ENCODE measurements at places on chromosomes 3 and 15.

DNA sequence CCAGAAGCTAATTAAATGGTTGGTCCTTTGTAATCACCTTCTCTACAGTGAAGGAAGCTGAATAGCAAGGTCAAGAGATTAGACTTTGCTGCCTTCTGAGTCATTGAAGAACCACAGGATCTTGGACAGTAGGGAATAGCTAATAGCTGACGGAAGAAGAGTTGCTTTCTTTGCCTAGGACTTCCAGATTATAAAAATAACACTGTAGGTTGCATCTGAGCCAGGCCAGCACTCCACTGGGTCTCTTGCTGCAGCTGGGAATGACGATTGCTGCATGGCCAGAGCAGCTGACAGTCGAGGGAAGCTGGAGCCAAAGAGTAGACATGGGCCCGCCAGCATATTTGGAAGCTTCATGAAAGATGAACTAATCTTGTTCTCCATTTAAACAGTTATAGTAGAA, 81.5 kb upstream of the KCNMB2 start:
- no peak for DNase-seq

DNA sequence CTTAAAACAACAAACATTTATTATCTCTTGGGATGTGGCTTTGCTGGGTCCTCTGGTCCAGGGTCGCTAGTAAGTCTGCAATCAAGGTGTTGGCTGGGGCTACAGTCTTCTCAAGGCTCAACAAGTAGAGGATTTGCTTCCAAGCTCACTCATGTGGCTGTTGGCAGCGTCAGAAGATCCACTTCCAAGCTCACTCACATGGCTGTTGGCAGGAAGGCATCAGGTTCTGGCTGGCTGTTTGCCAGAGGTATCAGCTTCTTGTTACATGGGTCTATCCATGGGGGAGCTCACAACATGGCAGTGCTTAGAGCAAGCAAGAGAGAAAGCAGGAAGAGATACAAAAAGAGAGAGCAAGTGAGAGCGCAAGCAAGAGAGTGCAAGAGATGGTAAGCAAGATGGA, 15.0 kb upstream of the BNC1 start:
- no peak for DNase-seq

GRCh38 chr3:58009026-58009748, 965 bp downstream of the FLNB start:
- peak; percentile 32 for DNase-seq

- no peak for DNase-seq
These were observed 1176.0 kb upstream of the ALCAM start for GRCh38 chr3:104190681-104191080.

DNA sequence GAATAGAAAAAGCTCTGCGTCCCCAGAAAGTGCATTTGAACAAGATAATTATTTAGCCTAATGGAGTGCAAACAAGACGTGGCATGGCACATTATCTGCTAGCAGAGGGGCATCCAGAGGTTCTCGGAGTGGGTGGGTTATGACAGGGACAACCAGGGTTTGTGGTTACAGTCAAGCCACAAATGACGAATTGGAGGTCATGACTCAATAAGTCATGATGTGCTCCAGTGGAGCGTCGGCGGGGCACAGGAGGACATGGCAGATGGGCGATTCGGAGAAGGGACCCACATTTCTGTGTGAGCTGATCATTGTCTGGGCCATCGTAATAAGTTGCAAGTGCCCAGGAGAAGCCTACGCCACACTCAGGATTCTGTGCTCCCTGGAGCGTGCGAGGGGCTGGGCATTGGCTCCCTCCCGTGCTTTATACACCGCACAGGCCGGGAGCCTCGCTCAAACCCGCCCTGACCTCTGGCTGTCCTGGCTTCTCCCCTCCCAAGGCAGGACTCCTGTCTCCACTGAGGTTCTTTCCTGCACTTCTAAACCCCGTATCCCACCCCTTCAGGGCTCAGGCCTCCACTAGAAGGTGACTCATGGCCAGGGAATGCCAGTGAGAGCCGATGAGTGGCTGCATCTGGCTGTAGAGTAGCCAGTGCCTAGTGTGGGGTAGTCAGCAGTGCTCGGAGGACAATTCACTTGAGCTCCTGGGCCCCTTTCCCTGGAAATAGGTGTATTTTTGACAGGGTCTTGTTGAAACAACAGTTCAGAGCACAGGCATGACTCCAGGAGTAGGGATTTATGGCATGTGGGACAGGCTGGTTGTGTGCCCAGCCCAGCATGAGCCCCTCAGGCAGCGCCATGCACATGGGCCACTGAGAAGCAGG, 67.4 kb downstream of the GRIP2 start:
- DNase-seq: no peak

GRCh38 chr3:12287727-12288181, 1.1 kb upstream of the PPARG start:
- DNase-seq: no peak

- no peak for DNase-seq
These were observed 8.2 kb downstream of the IGDCC3 start for GRCh38 chr15:65369651-65370050.

DNA sequence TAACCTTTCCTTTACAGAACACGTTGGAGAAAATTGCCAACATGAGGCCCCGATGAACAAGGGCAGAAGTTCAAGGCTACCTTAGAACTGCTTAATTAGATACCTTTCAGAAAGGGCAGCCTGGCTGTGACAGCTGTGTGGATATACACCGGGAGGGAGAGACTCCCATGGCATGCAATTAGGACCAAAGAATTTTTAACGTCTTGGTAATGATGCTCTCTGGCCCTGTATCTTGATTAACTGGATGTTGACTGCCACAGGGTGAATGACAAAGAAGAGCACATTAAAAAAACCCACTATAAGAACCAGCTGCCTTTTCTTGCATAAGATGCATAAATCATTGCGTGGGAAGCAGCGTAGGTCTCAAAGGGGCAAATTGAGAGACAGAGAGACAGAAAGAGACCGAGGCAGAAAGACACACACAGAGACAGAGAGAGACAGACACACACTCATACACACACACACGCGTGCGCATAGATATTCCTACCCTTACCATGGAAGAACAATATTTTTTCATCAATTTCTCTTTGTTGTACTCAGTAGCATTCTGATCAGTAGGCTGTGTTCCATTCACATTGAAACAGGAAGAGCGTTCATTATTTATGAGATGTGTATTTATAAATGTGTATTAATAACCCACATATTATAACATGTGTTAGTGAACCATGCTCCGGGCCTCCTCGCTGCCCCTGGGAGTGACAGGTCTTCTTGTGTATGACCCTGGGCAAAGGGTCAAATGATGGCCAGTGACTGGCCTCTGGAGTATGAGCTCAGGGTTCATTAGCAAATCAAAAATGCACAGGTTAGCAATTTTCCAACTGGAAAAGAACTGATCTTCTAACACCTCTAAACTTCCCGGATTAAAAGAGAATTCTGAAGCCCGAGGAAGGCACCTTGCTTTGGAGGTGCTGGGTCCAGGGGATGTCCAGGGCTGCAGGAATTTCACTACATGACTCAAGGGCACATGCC, 118.8 kb downstream of the NSMCE3 start:
- DNase-seq: no peak

GRCh38 chr15:34855413-34855812, 60.1 kb upstream of the ACTC1 start:
- DNase-seq: no peak

DNA sequence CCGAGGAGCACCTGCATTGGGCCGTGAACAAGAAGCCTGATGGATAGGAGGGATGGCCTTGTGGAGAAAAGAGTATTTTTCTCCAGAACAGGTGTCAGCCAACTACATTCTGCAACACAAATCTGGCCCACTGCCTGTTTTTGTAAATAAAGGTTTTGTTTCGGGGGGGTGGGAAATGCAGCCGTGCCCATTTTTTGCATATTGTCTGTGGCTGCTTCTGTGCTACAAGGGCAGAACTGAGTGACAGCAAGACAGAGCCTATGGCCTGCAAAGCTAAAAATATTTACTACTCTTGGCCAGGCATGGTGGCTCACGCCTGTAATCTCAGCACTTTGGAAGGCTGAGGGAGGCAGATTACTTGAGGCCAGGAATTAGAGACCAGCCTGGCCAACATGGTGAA, 95.9 kb upstream of the AKAP13 start:
- no peak for DNase-seq

- no peak for DNase-seq
These were observed 49.2 kb upstream of the CTSH start for GRCh38 chr15:78993931-78994530.

GRCh38 chr15:66711862-66712261, 9.8 kb downstream of the SMAD6 start:
- DNase-seq: no peak

- DNase-seq: no peak
These were observed 285.0 kb upstream of the ADAMTS9 start for GRCh38 chr3:64972793-64973192.

DNA sequence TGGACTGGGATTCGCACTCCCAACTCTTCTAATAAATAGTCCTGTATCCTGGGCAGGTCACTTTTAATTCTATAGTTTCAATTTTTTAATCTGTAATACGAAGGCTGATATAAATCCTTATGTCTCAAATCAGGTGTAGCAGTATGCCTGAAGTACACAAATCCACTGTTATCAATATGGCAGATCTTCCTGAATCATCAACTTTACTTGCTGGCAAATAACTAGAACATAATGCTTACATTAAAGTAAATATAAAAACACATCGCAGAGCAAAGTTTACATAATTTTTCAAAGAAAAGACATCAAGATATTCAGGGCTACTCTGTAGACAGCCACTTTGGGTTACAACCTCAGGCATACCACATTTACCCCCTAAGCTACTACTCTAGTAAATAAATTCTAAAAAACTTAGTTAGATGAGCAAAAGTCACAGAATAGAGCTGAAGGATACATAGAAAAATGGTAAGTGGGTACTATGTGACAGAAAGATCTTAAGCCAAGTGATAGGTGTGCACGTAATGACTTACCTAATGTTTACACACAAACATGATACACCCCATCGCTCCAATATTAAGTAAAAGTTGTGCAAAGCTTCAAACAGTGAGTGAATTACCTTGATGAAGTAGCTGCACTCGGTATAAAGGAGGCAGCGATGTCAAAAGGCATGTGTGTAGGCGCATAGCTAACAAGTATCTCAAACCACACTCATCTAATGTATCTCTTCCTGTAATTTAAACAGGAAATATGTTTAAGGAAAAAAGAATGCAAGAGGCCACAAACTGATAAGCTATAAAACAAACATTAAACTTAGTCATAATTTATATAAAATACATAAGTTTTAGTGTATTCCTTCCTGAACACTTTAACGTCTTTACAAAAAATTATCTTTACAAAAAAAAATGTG, 127.9 kb downstream of the DMXL2 start:
- no peak for DNase-seq

- no peak for DNase-seq
These were observed 12.1 kb upstream of the ALAS1 start for GRCh38 chr3:52185837-52186236.

GRCh38 chr15:61794276-61794675, 266.0 kb downstream of the VPS13C start:
- DNase-seq: no peak

- no peak for DNase-seq
These were observed 28.4 kb upstream of the P2RY12 start for GRCh38 chr3:151412989-151413388.

DNA sequence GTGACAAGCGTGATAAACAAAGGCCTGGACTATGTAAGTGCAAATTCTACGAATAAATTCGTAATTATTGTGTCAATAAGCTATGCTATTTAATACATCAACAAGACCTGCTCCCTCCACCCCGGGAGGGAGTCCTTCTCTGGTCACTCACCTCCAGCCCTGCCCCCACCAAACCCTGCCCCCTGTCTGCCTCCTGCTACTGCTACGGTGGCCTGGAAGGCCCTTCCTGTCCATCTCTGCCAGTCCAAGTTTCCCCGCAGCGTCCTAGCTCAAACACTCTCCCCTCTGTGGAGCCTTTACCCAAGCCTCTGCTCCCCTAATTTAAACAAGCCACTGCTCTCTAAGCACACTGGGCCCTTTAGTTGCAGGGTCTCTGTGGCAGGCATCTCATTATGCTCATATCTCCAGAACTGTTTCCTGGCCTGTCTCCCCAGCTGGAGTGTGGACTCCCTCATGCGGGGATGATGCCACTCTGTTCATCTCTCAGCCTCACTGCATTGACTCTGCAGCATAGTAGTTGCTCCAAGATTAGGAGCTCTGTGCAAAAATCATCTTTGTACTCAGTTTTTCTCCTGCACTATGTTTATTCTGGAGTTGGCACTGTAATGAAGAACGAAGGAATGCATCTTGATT, 241.2 kb downstream of the NTRK3 start:
- no peak for DNase-seq

- DNase-seq: no peak
These were observed 21.7 kb downstream of the CCR9 start for GRCh38 chr3:45907769-45908705.

DNA sequence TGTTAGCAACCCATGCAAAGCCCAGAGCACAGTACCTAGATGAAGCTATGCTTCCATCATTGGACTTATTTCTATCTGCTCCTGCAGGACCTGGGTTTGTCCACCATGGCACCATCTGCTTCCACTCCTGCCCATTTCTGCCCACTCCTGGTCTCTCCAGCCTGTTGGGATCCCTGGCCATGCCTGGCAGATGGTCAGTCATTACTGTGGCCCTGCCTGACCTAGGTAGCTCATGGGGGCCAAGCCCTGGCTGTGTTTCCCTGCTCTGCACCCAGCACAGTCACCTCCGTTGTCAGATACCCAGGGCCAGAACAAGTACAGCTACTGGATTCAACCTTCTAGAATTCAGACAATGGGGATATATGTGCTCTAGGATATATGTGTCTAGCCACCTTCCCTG, 185.8 kb upstream of the TLE3 start:
- DNase-seq: no peak

GRCh38 chr3:114566162-114566755, 272.4 kb downstream of the TIGIT start:
- DNase-seq: no peak

- no peak for DNase-seq
These were observed 29.9 kb downstream of the PDIA5 start for GRCh38 chr3:123096731-123097130.

- DNase-seq: no peak
These were observed 966 bp upstream of the C3orf80 start for GRCh38 chr3:160224256-160224655.

- no peak for DNase-seq
These were observed 3.6 kb downstream of the FOXP1 start for GRCh38 chr3:71579935-71580406.

DNA sequence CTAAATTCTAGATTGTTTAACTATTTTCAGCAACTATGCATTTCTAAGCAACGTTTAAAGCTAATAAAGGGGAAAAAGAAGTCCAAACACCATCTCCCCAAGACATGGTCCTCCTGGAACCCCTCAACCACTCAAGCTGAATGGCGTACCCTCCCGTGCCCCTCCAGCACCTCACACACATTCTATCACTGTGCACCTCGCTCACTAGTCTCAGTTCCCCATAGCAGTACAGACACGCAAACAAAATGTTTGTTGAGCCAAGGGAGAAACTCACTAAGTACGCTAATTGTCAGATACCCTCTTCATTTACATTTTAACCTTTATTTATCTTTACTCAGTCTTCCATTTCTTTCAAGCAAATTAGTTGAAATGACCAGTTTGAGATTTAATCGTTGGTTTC, 48.8 kb downstream of the ACAP2 start:
- no peak for DNase-seq
